ENCODE measurements at places on chromosomes 3 and 15.

GRCh38 chr3:66723231-66723630 lies 222.4 kb upstream of the LRIG1 start:
- no peak overlapping the region for H3K4me3 ChIP-seq
- H3K36me3 ChIP-seq, result no peaks in the 10 kb centered on the region
- no peak overlapping the region for H3K27ac ChIP-seq
- no peaks in the 10 kb centered on the region for H3K4me1 ChIP-seq
- no peak for DNase-seq

DNA sequence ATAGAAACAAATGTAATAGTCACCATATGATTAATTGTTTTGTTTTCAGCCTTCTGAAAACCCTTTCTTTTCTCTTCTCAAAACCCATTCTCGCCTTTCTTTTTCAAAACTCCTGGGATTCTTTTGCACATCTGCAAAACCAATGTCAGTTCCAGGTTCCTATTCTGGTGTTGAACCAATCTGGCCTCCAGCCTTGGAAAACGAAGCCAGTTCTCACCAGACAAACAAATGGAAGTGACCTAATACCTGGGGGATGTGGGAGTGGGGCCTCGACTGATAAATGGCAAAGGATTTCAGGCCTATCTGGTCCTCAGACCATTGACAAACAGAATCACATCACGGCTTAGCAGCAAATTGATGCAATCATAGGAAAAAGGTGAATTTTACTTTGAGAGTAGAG lies 73.0 kb downstream of the COL8A1 start:
- H3K36me3 ChIP-seq, result no peaks in the 10 kb centered on the region
- DNase-seq, result no peak
- H3K4me3 ChIP-seq, result no peak overlapping the region
- H3K27me3 ChIP-seq, result peaks cover 18% of the 10 kb centered on the region
- no peak overlapping the region for H3K27ac ChIP-seq
- H3K4me1 ChIP-seq, result no peaks in the 10 kb centered on the region

GRCh38 chr3:187021748-187022402 lies 91.5 kb downstream of the ST6GAL1 start:
- H3K27ac ChIP-seq, result peak overlapping the region; percentile 68
- peaks cover 20% of the 10 kb centered on the region for H3K36me3 ChIP-seq
- H3K4me3 ChIP-seq, result peak overlapping the region; percentile 1
- no peak for DNase-seq
- no peaks in the 10 kb centered on the region for H3K27me3 ChIP-seq

- no peak for DNase-seq
- H3K4me3 ChIP-seq, result no peak overlapping the region
- no peaks in the 10 kb centered on the region for H3K36me3 ChIP-seq
- no peak overlapping the region for H3K27ac ChIP-seq
- peaks cover 32% of the 10 kb centered on the region for H3K27me3 ChIP-seq
These were observed 59.9 kb downstream of the MINAR1 start for GRCh38 chr15:79492065-79492464.

- no peak overlapping the region for H3K4me3 ChIP-seq
- no peaks in the 10 kb centered on the region for H3K36me3 ChIP-seq
- no peak overlapping the region for H3K27ac ChIP-seq
- peaks cover 2% of the 10 kb centered on the region for H3K27me3 ChIP-seq
- DNase-seq, result no peak
- no peaks in the 10 kb centered on the region for H3K4me1 ChIP-seq
These were observed 43.2 kb upstream of the INSYN1 start for GRCh38 chr15:73796331-73796831.

- H3K27me3 ChIP-seq, result no peaks in the 10 kb centered on the region
- H3K4me3 ChIP-seq, result no peak overlapping the region
- H3K4me1 ChIP-seq, result peaks cover under 1% of the 10 kb centered on the region
- H3K27ac ChIP-seq, result no peak overlapping the region
These were observed 6.4 kb upstream of the PARP6 start for GRCh38 chr15:72278737-72279136.

DNA sequence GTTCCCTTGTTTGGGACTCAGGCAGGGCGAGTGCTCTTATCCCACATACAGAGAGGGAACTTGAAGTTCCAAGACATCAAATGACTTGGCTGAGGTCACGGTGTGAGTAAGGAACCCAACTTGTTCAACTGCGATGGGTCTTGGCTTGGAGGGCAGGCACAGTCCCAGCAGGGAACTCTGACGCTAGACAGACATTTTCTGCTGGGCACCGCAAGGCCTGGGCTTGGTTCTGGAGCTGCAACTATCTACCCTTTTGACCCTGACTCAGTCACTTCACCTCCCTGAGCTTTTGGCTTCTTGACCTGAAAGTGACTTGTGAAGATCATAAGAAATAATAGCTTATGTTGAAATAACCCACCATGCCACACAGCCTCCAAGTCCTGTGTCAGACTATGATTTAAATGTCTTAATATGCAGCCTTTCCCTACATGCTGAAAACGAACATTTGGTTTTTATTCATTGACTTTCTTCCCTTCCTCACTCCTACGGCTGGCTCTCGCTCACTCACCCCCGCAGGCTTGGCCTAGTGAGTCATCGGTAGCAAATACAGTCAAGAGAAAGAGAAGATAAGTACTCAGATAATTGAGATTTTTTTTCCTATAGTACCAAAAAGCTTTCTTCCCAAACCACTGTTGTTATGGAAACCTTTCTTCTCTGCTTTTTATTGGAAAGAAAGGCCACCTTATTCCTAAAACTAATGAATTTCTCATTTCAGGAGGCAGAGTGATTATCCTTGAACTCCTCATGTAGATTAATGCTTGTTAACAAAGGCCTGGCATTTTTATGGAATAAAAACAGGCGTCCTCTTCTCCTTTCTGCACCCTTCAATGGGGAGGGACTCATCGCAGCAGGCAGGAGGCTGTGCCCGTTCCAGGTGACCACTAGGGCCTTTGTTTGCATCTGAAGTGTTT lies 178.4 kb downstream of the ATP10A start:
- H3K27me3 ChIP-seq, result no peaks in the 10 kb centered on the region
- H3K36me3 ChIP-seq, result peaks cover 20% of the 10 kb centered on the region
- DNase-seq, result no peak
- no peaks in the 10 kb centered on the region for H3K4me1 ChIP-seq

- no peaks in the 10 kb centered on the region for H3K27me3 ChIP-seq
- no peaks in the 10 kb centered on the region for H3K36me3 ChIP-seq
- H3K4me3 ChIP-seq, result no peak overlapping the region
- no peaks in the 10 kb centered on the region for H3K4me1 ChIP-seq
- DNase-seq, result no peak
These were observed 143.3 kb downstream of the EPHA3 start for GRCh38 chr3:89250742-89251141.

DNA sequence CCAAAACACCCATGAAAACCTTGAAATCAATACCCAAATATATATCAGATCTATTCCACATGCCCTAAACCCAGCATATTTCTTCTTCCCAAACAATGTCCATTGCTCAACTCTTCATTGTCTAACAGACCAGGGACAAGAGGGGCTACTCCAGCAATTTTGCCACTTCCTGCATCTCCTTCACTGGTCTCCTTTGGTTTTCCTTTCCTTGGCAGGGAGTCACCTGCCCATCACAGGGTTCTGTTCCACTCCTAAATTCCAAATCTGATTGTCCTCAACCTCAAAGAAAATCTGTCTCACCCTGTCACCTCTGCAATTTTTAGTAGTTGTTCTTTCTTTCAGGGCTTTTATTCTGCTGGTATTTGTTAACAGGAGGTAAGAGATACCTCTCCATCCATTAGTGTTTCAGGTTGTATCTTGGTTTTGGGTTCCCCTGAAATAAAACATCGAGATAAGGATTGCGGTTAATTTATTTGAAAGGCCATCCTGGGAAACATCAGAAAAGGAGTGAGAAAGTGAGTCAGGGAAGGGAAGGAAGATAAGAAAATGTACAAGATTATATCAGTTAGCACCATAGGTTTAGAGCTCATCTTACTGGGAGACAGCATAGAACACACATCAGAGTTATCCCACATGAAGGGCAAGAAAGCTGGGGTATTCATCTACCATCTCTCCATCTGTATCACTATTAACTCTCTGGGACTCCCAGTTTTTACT lies 13.6 kb downstream of the ZBED2 start:
- H3K36me3 ChIP-seq, result peaks cover 87% of the 10 kb centered on the region
- no peak overlapping the region for H3K4me3 ChIP-seq
- peaks cover 66% of the 10 kb centered on the region for H3K4me1 ChIP-seq
- H3K27me3 ChIP-seq, result no peaks in the 10 kb centered on the region
- no peak for DNase-seq
